Type B pancreatic cell (in vitro differentiated cells): ENCODE measurements at places on chromosomes 4 and X.

DNA sequence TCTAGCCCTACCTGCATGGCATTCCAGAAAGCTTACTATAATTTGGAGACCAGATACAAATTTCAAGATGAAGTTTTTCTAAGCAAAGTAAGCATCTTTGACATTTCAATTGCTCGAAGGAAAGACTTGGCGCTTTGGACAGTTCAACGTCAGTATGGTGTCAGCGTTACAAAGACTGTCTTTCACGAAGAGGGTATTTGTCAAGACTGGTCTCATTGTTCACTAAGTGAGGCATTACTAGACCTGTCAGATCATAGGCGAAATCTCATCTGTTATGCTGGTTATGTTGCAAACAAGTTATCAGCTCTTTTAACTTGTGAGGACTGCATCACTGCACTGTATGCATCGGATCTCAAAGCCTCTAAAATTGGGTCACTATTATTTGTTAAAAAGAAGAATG, 17.6 kb downstream of the THAP9 start:
- H3K4me1 ChIP-seq, result no peaks in the 10 kb centered on the region
- no peak for DNase-seq
- H3K36me3 ChIP-seq, result peaks cover 7% of the 10 kb centered on the region
- no peak overlapping the region for H3K27ac ChIP-seq
- no peaks in the 10 kb centered on the region for H3K27me3 ChIP-seq

GRCh38 chrX:43581888-43582539, 74.1 kb upstream of the MAOA start:
- no peak for DNase-seq
- no peaks in the 10 kb centered on the region for H3K4me1 ChIP-seq
- H3K27ac ChIP-seq, result no peak overlapping the region
- no peaks in the 10 kb centered on the region for H3K36me3 ChIP-seq
- no peak overlapping the region for H3K4me3 ChIP-seq

DNA sequence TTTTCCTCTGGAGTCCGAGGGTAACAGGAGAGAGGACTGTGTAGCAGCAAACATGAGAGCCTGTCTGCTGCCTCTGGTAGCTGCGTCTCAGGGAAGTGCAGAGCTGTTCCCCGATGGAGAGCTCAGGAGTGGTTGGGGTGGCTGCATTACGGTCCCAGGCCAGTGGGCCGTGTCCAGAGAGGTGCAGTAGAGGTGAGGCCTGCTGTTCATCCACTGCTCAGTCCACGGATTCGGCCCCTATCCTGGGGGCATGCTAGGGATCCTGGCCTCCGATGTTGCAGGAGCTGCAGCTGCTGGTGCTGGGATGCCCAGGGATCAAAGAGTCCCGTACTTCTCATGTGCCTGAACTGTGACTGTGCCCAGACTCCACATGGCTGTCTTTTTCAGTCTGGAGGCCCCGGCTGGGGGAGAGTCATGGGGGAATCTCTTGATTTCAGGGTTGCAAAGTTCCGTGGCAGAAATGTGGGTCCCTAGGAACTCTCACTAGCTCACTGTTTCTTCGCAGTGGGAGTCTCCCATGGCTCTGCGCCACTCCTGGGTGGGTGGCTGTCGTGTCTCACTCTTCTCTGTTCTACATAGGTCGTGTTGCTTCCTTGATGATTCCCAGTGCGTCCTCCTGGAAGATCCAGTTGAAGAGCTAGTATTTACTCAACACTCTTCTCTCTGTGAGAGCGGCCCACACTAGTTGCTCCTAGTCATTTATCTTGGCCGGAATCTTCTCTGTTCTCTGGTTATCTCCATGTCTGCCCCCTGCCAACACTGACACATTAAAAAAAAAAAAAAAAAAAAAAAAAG, 109.5 kb upstream of the CENPE start:
- no peak for DNase-seq
- H3K4me3 ChIP-seq, result no peak overlapping the region
- no peaks in the 10 kb centered on the region for H3K27me3 ChIP-seq
- peaks cover 5% of the 10 kb centered on the region for H3K4me1 ChIP-seq

DNA sequence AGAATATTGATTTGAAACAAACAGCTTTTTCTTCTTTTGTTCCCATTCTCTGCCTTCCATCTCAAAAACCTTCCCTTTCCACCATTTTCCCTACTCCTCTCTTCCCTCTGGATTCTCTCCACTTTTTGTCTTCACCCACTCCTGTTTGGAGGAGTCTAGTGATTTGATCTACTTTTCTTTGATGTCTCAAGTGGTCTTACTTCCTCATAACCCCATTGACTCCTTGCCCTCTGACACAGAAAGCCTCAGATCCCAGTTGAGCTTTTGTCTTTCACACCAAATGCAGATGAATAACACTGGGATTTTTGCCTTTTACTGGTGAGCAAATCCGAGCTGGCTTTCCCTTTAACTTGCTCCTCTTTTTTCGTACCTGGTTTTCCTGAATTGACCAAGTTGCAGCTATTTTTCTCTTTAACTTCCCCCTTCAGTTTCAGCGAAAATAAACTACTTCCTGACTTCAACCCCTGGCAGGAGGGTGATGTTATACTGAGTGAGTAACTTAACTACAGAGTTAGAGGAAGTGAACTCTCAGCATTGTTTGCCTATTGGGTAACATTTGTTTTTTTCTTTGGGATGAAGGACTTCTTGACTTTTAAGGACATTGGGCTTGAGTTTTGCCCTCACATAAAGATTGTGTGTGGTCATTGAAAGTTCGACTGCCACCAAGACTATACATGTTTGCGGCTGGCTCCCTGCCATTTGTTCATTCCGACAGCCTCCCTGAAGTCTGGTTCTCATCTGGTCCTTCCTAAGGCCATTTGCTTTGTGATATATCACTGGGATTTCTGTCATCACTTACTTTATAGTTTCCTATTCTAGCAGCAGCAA, 392.8 kb upstream of the NR3C2 start:
- H3K36me3 ChIP-seq, result no peaks in the 10 kb centered on the region
- peaks cover 19% of the 10 kb centered on the region for H3K4me1 ChIP-seq
- no peak for DNase-seq
- H3K27ac ChIP-seq, result peak overlapping the region; percentile 86

GRCh38 chr4:37999000-37999716, 39.0 kb downstream of the PTTG2 start:
- H3K27ac ChIP-seq, result peak overlapping the region; percentile 40
- H3K4me1 ChIP-seq, result peaks cover 39% of the 10 kb centered on the region
- no peaks in the 10 kb centered on the region for H3K36me3 ChIP-seq
- DNase-seq, result no peak

GRCh38 chrX:15087747-15088146, 182.1 kb downstream of the ASB9 start:
- H3K4me3 ChIP-seq, result no peak overlapping the region
- H3K27me3 ChIP-seq, result no peaks in the 10 kb centered on the region
- DNase-seq, result no peak

DNA sequence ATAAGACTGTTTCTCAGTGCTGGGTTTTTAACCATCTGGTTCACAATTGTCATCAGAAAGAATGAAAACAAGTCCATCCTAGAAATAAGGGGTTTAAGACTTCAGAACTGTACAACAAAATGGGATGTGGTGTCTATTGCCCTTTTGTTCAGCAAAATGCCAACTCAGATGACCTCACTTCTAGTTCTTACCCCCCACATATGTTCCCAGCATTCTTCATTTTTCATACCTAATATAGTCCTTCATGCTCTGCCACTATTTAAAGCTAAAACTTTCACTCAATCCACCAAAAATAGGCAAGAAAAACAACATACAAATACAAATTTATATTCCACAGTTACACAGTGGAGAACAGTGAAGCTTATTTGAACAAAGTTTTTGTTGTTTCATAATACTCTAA, 111.4 kb downstream of the SORBS2 start:
- no peak for DNase-seq
- no peaks in the 10 kb centered on the region for H3K36me3 ChIP-seq
- H3K27ac ChIP-seq, result no peak overlapping the region
- H3K27me3 ChIP-seq, result peaks cover 4% of the 10 kb centered on the region
- no peak overlapping the region for H3K4me3 ChIP-seq
- H3K4me1 ChIP-seq, result peaks cover 9% of the 10 kb centered on the region

- DNase-seq, result no peak
- H3K4me1 ChIP-seq, result no peaks in the 10 kb centered on the region
- H3K4me3 ChIP-seq, result no peak overlapping the region
- H3K36me3 ChIP-seq, result no peaks in the 10 kb centered on the region
These were observed 126.7 kb upstream of the MAGEE2 start for GRCh38 chrX:75911716-75912115.

DNA sequence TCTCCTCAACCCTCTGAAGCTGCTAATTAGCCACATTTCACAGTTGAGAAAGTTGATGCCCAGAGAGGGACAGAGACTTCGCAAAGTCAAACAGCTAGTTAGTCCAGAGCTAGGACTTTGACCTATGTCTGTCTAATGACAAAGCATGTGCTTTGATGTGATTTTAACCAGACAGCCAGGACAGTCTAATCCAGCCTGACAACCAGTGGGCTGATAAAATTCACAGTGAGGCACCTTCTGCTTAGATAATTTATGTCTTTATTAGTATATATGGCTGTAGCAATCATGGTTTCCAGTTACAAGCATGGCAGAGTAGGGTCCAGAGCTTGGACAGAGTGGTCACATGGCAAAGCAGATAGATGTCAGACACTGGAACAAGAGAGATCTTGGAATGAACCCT, 133.6 kb upstream of the C1QTNF7 start:
- peaks cover 10% of the 10 kb centered on the region for H3K4me1 ChIP-seq
- no peak for DNase-seq
- no peak overlapping the region for H3K27ac ChIP-seq
- peaks cover 6% of the 10 kb centered on the region for H3K27me3 ChIP-seq

DNA sequence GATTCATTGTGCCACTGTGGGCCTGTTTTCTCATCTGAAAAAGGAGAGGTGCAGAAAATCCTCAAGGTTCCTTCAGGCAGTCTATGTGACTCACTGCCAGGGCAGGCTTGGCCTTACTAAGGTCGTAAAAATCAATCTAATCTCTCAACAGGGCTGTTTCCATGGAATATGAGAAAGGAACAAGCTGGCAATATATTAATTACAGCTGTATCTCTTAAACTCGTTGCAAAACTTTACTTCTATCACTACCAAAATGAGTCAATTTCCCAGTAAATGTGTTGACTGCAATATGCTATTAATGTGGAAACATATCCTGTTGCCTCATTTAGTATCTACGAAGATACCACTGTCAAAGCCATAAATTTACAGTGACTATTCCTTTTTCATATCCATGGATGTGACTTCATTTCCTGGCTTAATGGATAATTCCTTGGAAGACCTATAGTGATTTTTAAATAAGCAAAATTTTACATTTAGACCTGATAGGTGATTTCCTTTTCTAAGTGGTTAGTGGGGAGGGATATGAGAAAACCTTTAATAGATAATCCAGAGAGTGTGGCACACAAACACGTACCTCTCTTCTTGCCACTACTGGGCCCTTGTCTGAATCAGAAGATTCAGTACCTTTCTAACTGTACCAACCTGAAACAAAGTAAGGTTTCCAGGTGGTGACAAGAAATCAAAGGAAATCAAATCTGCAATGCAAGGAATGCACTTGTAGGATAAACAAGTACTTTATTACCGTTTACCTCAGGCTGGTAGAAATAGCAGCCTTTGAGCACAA, 127.4 kb upstream of the FTHL17 start:
- H3K27me3 ChIP-seq, result no peaks in the 10 kb centered on the region
- no peak for DNase-seq
- H3K36me3 ChIP-seq, result peaks cover 2% of the 10 kb centered on the region
- H3K4me1 ChIP-seq, result no peaks in the 10 kb centered on the region
- H3K27ac ChIP-seq, result no peak overlapping the region

DNA sequence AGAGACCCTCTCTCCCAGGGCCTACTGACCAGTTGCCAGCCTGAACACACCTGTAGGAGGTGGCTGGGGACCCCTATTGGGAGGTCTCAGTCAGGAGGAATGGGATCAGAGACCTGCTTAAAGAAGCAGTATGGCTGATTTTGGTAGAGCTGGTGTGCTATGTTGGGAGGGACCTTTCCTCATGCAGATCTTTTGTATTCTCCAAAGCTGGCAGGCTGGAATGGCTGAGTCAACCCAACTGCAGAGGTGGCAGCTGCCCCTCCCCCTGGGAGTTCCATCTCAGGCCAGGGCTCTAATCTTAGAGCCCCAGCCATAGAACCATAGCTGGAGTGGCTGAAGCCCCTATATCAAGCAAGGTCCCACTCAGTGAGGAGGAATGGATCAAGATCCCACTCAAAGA, 279.3 kb upstream of the BMP3 start:
- no peak overlapping the region for H3K4me3 ChIP-seq
- H3K27ac ChIP-seq, result no peak overlapping the region
- H3K4me1 ChIP-seq, result no peaks in the 10 kb centered on the region
- no peak for DNase-seq
- no peaks in the 10 kb centered on the region for H3K27me3 ChIP-seq
